ENCODE measurements at places on chromosomes 4 and X.

GRCh38 chr4:2340272-2341061 is 78.0 kb downstream of the ZFYVE28 start:
- DNase-seq, result no peak

DNA sequence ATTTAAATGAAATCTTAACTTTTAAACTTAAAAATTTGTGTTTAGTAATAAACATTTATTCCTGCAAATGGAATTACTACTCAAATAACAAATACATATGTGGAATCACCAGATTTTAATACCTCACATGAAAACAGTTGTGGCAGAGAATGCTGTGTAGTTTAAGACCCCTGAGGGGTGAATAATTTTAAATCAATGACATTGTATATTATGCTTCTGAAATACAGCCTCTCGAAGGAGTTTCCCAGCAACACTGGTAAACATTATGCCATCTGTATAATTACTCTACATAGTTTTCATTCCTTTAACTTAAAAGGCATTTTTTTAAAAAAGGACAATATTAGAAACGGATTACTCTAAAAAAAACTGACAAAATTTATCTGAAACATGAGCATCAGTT is 2313.3 kb downstream of the ARAP2 start:
- DNase-seq, result no peak

- DNase-seq, result no peak
Measured at GRCh38 chr4:8703857-8704495, 111.4 kb downstream of the CPZ start.

DNA sequence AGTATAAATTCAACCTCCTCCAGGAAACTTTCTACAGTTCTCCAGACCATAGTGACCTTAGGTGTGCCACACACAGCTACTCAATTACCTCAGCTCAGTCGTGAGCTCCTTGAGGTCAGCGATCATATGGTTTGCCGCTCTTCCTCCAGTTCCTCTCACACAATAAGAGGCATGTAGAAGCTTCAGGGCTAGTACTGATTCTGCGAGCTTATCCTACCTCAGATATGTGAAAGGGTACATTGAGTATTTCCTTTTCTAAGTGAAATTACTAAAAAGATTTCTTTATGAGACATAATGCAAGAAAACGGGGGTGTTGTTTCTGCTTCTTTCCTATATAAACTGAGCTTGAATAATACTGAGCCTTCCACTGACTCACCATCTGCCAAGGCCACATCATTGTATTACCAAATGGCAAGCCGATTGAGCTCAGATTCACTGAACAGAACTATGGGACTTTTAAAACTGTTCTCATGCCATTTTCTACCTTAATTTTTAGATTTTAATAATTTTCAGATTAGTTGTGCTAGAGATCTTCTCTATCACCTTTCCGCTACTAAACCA is 183.1 kb downstream of the HS6ST2 start:
- no peak for DNase-seq

- DNase-seq, result no peak
Measured at GRCh38 chrX:133495464-133496391, 80.4 kb upstream of the GPC4 start.

GRCh38 chr4:57418133-57418532 is 307.9 kb upstream of the IGFBP7 start:
- DNase-seq, result no peak

DNA sequence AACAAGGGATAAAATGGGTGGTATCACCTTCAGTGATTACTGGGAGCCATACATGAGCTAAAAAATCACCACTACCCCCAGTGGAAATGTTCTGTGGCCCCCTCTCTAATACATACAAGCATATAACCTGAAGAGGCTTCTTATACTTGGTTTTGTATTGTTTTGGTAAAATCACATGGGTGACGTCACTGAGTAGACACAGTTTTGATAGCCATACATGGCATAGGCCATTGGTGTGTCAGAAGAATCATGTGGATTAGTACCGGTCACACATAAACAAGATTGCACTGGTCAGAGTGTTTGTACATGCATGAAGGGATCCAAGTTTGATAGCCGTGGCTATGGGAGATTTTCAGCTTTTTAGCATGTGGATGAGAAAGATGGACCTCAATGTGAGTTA is 131.9 kb upstream of the RADX start:
- DNase-seq, result no peak

All from CD4-positive, alpha-beta T cell treated with Interleukin-1 beta for 1 hour (primary cell).